ENCODE measurements at places on chromosomes 5 and 9.

DNA sequence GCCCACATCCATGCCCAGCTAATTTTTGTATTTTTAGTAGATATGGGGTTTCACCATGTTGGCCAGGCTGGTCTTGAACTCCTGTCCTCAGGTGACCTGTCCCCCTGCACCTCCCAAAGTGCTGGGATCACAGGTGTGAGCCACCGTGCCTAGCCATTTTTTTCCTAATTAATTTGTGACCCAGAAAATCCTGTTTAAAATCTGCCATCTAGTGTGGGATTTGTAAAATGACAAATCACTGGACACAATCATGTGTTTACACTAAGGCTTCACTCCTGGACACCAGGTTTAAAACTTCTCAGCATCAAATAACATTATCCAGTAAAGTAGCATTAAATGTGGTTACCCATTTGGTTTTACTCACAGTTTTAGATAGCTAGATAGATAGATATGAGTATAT, 18.6 kb upstream of the KDM4C start:
- DNase-seq: no peak
- no peaks in the 10 kb centered on the region for H3K27me3 ChIP-seq
- H3K4me1 ChIP-seq: no peaks in the 10 kb centered on the region
- no peaks in the 10 kb centered on the region for H3K36me3 ChIP-seq

DNA sequence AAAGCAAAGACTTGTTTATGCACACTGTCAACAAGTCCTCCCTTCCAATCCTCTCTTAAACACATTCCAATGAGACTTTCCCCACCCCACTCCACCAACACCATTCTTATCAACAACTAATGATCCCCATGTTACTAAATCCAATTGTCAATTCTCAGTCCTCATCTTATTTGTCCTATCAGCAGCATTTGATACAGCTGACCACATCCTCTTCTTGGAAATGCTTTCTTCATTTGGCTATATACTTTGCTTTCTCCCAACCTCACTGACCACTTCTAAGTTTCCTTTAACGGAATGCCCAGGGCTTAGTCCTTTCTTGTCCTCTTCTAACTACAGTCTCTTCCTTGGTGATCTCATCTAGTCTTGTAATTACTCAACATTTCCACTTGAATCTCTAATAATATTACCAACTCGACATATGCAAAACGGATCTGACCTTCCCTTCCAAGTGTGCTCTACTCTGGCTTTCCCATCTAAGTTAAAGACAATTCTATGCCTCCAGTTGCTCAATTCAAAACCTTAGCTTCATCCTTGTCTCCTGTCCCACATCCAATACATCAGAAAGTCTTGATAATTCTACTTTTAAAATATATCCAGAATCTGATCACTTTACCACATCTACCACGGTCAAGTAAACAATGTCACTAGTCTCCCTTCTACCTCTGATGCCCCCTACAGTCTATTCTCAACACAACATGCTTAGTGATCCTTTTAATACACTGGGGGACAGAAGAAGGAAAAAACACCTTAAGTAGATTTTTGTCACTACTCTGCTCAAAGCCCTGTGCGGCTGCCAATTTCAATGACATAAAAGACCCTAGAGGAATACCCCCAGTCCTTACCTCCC, 25.5 kb downstream of the AGTPBP1 start:
- no peak overlapping the region for H3K27ac ChIP-seq
- no peak for DNase-seq
- H3K4me3 ChIP-seq: no peak overlapping the region

- no peak overlapping the region for H3K4me3 ChIP-seq
- no peaks in the 10 kb centered on the region for H3K27me3 ChIP-seq
- no peaks in the 10 kb centered on the region for H3K4me1 ChIP-seq
- H3K36me3 ChIP-seq: no peaks in the 10 kb centered on the region
- no peak for DNase-seq
- H3K27ac ChIP-seq: no peak overlapping the region
These were observed 1.3 kb downstream of the TNFSF15 start for GRCh38 chr9:114804505-114804904.

GRCh38 chr5:77492653-77493000, 511 bp upstream of the WDR41 start:
- H3K4me3 ChIP-seq: peak overlapping the region; percentile 80
- DNase-seq: no peak
- peak overlapping the region; percentile 91 for H3K27ac ChIP-seq

GRCh38 chr5:125987677-125988255, 435.4 kb upstream of the GRAMD2B start:
- no peaks in the 10 kb centered on the region for H3K27me3 ChIP-seq
- H3K27ac ChIP-seq: no peak overlapping the region
- H3K36me3 ChIP-seq: no peaks in the 10 kb centered on the region
- no peak overlapping the region for H3K4me3 ChIP-seq
- no peaks in the 10 kb centered on the region for H3K4me1 ChIP-seq
- DNase-seq: no peak
